ENCODE measurements at places on chromosomes 12 and 14. TPM values are rescaled to one million over a fixed set of nuclear protein-coding genes. Genes with fewer than 3 reads are reported as not detected.

Gene SERPINA4
- not detected for total RNA-seq

Gene SOX5
- not detected for total RNA-seq

Gene TMEM253
- total RNA-seq = not detected

Gene PTGER2
- total RNA-seq = 52.3 TPM

Gene RAD51AP1
- total RNA-seq = 37.6 TPM

Gene TAS2R42
- total RNA-seq = not detected

GRCh38 chr14:84961637-84962036 is 568.3 kb upstream of the FLRT2 start:
- H3K4me1 ChIP-seq = no peaks in the 10 kb centered on the region
- no peaks in the 10 kb centered on the region for H3K36me3 ChIP-seq
- H3K4me3 ChIP-seq = no peak overlapping the region
- H3K27ac ChIP-seq = no peak overlapping the region
- no peaks in the 10 kb centered on the region for H3K27me3 ChIP-seq
- no peak for DNase-seq

DNA sequence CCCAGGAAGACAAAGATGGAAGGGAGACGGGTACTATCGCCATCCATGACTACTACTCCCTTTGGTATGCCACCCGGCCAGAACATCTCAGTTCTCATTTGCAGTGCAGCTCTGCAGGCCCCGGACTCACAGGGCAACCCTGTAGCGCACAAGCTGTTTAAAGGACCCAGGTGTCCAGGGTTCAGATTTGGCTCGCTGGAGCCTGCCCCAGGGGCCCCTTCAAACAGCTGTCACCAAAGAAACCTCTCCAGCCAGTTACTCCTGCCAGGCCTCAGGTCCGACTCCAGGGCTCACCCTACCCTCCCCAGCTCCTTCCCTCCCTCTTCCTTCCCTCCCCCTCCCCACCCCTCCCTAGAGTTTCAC is 5.5 kb upstream of the CHD4 start:
- peaks cover 26% of the 10 kb centered on the region for H3K4me1 ChIP-seq
- H3K4me3 ChIP-seq = peak overlapping the region; percentile 17
- DNase-seq = no peak

DNA sequence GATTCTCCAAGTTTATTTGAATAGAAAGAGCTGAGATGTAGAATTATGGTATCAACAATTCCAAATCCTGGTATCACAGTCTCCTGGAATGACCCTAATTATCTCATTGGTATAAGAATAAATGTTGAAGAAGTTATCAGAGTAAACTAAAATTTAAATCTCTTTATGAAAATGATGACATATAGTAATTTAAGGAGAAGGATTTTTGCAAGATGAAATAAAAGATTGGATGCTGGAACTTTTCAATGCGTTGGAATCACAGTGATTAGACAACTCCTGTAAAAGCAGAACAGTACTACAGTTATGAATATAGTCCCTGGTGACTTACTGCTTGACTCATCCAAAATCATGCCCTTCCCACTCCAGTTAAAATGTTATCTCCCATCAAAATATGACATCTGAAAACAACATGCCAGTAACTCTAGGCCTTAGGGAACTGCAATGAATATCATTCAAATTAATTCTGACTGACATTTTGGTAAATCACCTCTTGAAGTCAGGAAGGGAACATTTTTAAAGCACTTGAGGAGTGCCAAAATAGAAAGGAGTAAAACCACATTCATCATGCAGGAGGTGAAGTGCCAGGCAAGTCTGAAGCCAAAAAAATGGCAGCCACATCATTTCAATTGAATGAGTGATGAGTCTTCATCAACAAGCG is 197.8 kb upstream of the PRKD1 start:
- H3K4me1 ChIP-seq = no peaks in the 10 kb centered on the region
- no peak overlapping the region for H3K27ac ChIP-seq
- H3K36me3 ChIP-seq = no peaks in the 10 kb centered on the region
- DNase-seq = no peak
- no peaks in the 10 kb centered on the region for H3K27me3 ChIP-seq
- no peak overlapping the region for H3K4me3 ChIP-seq

- H3K27ac ChIP-seq = no peak overlapping the region
- H3K4me1 ChIP-seq = no peaks in the 10 kb centered on the region
- H3K27me3 ChIP-seq = no peaks in the 10 kb centered on the region
- H3K36me3 ChIP-seq = no peaks in the 10 kb centered on the region
- no peak overlapping the region for H3K4me3 ChIP-seq
- no peak for DNase-seq
These were observed 225.4 kb upstream of the LHX5 start for GRCh38 chr12:113697104-113697503.

DNA sequence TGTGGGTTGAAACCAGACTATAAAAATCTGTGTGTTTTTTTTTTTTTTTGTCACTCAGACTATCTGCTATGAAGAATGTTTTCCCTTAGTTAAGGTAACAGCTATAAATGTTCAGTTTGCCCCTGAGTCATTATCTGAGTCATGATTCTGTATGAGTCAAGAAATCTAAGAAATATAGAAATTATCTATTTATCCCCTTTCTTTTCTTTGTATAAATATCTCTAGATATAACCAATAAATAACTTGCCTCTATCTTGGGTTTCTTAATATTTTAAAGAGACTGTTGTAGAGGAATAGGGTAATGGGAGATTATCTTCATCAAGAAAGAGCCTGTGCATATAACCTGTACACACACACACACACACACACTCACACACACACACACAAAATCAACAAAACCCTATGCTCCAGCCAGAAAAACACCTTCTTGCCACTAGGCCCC is 161.7 kb upstream of the EEA1 start:
- H3K4me3 ChIP-seq = no peak overlapping the region
- H3K36me3 ChIP-seq = no peaks in the 10 kb centered on the region
- DNase-seq = no peak
- no peak overlapping the region for H3K27ac ChIP-seq
- H3K4me1 ChIP-seq = no peaks in the 10 kb centered on the region

DNA sequence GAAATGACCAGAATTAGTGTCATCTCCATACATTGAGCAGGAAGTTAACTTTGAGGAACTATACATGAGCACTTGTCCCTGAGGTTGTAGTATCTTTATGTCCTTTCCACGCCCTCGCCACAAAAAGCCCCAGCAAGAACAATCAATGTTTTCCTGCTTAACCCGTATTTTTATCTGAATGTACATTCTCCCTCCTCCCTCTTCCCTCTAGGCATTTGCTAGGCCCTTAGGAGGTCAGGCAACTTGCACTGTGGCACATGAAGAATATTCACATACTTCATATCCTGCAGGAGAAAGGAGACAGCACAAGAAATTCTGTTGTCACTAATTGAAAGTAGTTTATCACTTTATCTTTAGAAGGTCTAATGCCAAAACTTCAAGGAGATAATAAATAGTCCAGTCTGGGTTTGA is 18.1 kb upstream of the DUSP6 start:
- H3K4me1 ChIP-seq = no peaks in the 10 kb centered on the region
- DNase-seq = no peak
- no peaks in the 10 kb centered on the region for H3K27me3 ChIP-seq
- no peaks in the 10 kb centered on the region for H3K36me3 ChIP-seq
- H3K27ac ChIP-seq = no peak overlapping the region

GRCh38 chr14:70188659-70189455 is at the start of gene SLC8A3:
SLC8A3 (minus strand) TSS chr14:70188951; CDS start chr14:70168422, 20,529 bp downstream.
- H3K27me3 ChIP-seq = peaks cover 9% of the 10 kb centered on the region
- H3K36me3 ChIP-seq = no peaks in the 10 kb centered on the region
- H3K4me1 ChIP-seq = peaks cover 3% of the 10 kb centered on the region
- no peak for DNase-seq
- peak within 1 kb of the TSS; percentile 41 for H3K4me3 ChIP-seq
- no peak within 1 kb of the TSS for H3K27ac ChIP-seq

GRCh38 chr12:44403185-44403584 is 472.9 kb downstream of the NELL2 start:
- H3K4me1 ChIP-seq = no peaks in the 10 kb centered on the region
- H3K27me3 ChIP-seq = no peaks in the 10 kb centered on the region
- H3K27ac ChIP-seq = no peak overlapping the region

Measured in naive thymus-derived CD4-positive, alpha-beta T cell (primary cell).